Activated CD4-positive, alpha-beta T cell treated with anti-CD3 and anti-CD28 coated beads, Interleukin-2, amount 10 ng/mL, durations not matched to agents 7 days and 5 days (primary cell): ENCODE measurements at places on chromosomes 2 and 18.

- no peak for DNase-seq
Observed at GRCh38 chr2:128756365-128756717, 437.7 kb upstream of the HS6ST1 start.

DNA sequence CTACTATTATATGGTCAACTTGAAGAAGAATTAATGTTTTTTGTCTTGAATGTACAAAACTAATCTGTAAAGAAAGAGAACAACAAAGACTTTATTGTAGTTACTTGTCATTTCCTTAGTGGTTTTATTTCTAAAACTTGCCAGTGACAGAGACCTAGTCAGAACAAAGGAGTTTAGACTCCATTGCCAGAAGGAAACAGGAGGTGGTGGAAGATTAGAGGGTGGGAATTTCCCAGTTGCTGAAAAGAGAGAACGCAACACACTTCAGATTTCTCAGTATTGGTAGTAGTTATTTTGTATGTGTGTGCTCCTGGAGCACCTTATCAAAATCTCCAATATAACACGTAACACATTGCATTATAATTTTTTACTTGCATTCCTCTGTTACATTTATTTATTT, 81.4 kb downstream of the CDCA7 start:
- no peak for DNase-seq

- DNase-seq: no peak
Observed at GRCh38 chr2:147639891-147640290, 204.9 kb upstream of the ACVR2A start.

GRCh38 chr2:235414422-235414821, 79.4 kb upstream of the AGAP1 start:
- DNase-seq: no peak

DNA sequence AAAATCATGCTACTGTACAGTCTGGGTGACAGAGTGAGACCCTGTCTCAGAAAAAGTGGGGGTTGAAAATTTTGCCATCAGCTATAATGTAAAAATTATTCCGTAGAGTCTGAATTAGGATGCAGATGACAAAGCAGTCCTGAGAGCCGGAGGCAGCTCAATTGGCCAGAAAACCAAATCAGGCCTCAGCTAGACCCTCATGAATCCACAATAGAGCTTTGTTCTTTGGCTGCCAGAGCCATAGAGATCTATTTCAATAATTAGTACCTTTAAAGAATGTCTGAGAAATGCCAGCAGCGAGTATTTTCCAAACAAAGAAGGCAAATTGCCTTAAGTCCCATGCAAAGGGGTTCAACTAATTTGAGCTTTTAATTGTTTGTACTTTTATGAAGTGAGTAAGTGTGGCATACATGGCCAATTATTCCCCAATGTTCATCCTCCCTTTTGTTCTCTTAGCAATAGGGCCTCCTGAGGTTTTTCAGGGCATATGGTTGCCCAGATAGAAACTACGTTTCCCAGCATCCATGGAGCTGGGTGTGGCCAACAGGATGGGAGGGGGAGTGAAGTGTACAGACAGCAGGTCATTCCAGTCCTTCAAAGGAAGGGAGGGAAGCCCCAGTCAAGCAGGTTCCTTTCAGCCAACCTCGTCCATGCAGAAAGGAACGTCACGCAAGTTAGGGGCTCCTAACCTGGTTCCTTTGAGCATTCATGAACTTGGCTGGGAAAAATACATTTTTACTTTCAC, 211.3 kb upstream of the APCDD1 start:
- no peak for DNase-seq

DNA sequence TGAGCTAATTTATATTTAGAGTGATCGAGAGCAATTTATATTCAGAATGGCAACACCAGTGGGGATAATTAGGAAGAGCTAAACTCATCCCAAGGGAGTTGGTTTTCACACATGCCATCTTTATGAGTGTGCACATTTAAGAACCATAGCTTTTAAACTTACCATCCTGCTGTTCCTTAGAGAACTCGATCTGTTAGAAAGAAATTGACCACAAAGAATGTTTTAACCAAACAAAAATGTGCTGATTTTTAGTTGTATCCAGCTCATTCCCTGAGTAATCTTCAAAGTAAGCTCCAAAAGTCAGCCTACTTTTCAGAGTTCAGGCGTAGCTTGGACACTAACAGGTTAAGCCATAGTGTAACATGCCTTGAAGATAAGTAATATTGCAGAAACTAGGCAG, 12.6 kb downstream of the MYL1 start:
- DNase-seq: no peak

GRCh38 chr18:5239447-5239846, 42.4 kb upstream of the AKAIN1 start:
- DNase-seq: no peak

GRCh38 chr2:172639823-172640222, 83.9 kb downstream of the PDK1 start:
- no peak for DNase-seq

DNA sequence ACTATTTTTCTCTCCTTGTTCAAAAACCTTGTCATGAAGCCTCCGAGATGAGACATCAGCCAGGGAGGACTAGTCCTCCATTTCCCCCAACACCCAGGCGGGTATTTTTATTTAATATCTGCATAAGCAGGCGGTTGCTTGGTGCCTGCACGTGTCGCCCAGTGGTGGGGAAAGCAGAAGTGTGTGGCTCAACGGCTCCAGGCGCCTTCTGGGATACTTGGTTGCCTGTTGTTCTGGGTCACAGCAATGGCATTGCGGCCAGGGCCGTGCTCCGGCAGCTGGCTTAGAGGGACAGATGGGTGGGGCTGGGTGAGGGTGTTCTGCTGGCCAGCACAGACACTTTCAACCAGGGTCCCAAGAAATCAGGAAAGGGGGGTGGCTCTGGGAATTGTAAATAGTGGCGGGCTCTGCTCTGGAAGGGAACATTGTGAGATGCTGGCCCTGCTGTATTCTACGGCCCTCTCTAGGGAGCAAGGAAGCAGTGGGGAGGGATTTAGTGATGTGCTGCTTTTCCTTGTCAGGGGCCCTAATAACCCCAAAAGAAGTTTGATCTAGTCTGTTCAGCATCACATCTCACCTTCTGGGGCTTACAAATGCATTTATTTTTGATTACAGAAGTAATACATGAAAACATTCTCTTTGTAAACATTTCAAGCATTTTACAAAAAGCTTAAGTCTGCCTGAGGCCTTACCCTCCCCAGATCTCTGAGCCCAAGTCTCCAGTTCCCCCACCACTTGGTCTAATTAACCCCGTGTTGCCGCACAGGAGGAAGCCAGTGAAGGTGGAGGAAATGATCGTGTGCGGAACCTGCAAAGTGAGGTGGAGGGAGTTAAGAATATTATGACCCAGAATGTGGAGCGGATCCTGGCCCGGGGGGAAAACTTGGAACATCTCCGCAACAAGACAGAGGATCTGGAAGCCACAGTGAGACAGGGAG, 1.1 kb downstream of the VAMP8 start:
- peak; percentile 36 for DNase-seq

GRCh38 chr18:57687970-57688369, 66.3 kb upstream of the NARS1 start:
- no peak for DNase-seq

DNA sequence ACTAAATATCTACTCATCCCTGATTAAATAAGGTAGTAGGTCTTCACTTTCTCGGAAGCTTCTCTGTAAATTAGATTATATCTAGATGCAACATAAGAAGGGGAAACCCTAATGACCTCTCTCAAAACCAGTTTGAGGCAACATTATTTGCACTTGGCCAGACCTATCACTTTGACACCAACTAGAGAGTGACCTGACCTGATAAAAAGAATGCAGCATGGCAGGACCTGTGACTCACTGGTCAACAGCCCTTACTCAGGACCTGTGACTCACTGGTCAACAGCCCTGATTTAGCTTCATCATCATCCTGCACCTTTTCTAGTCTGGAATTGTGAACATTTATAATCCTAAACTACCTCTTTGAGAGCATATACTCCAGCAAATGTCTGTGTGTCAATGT, 1957.7 kb upstream of the CELF4 start:
- DNase-seq: no peak

DNA sequence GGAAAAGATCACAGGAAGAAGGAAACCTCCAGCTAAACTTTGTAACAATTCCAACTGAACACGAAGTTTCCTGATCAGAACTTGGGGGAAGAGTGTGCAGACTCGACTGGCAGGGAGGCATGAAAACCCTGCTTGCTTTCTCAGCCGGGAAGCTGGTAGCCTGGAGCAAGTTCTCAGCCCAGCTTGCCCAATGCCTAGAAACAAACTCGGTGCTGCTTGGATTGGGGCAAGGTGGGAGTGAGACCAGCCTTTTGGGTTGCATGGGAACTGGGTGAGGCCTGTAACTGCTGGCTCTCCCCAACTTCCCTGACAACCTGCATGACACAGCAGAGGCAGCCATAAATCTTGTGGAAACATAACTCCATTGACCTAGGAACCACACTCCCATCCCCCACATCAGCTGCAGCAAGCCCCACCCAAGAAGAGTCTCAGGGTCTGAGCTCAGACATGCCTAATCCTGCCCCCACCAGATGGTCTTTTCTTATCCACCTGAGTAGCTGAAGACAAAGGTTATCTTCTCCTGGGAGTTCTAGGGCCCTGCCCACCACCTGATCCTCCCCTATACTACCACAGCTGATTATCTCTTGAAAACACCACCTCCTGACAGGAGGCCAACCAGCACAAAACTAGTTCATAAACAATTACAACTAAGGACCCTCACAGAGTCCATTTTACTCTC, 1859.7 kb upstream of the CELF4 start:
- no peak for DNase-seq

- DNase-seq: no peak
Observed at GRCh38 chr2:178990533-178991241, 59.2 kb downstream of the CCDC141 start.

- DNase-seq: no peak
Observed at GRCh38 chr2:6896930-6897759, 19.6 kb downstream of the RSAD2 start.

DNA sequence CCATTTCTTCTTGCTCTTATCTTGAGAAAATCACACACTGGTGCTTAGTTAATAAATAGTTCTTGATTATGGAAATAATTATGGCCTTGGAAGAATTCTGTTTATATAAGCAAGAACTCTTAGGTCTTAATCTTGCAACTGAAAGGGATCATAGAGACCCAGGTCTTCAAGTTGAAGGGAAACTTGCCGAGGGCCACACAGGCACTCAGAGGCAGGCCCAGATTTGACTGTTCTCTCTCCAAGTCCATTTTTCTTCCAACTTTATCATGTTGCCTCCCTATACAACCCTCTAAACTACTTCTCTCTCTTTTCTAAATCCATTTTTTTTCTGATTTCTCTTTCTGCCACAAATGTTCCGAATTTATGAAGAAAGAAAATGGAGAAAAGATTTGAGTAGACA, 94.5 kb upstream of the RMDN2 start:
- no peak for DNase-seq

DNA sequence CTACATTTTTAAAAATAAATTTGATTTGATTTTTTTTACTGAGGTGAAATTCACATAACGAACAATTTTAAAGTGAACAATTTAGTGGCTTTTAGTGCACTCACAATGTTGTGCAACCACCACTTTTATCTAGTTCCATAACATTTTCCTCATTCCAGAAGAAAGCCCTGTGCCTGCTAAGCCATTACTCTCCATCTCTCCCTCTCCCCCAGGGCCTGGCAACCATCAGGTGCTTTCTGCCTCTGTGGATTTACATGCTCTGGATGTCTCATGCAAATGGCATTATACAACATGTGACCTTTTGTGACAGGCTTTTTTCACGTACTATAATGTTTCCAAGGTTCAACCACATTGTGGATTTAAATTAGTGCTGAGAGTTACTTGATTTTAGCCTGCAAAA, 19.9 kb upstream of the LDLRAD4 start:
- DNase-seq: no peak

- no peak for DNase-seq
Observed at GRCh38 chr18:74731097-74731496, 133.4 kb downstream of the ZNF407 start.

DNA sequence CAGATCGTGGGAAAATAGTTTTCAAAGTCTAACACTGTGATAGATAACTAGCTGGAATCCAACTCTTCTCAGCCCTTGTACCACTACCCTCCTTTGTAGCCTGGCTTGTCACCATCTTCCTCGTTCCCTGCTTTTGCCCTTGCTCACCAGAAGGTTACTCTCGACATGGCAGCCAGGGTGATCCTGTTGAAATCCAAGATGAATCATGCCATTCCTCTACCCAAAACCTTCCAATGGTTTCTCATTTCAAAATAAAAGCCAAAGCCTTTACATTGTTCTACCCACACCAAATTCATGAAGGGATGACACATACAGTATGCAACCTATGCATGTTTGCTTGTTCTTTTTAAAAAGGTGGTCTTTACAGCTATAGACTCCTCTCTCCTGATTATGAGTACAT, 45.7 kb downstream of the STAT4 start:
- no peak for DNase-seq

- no peak for DNase-seq
Observed at GRCh38 chr2:138432971-138433370, 68.6 kb upstream of the SPOPL start.

DNA sequence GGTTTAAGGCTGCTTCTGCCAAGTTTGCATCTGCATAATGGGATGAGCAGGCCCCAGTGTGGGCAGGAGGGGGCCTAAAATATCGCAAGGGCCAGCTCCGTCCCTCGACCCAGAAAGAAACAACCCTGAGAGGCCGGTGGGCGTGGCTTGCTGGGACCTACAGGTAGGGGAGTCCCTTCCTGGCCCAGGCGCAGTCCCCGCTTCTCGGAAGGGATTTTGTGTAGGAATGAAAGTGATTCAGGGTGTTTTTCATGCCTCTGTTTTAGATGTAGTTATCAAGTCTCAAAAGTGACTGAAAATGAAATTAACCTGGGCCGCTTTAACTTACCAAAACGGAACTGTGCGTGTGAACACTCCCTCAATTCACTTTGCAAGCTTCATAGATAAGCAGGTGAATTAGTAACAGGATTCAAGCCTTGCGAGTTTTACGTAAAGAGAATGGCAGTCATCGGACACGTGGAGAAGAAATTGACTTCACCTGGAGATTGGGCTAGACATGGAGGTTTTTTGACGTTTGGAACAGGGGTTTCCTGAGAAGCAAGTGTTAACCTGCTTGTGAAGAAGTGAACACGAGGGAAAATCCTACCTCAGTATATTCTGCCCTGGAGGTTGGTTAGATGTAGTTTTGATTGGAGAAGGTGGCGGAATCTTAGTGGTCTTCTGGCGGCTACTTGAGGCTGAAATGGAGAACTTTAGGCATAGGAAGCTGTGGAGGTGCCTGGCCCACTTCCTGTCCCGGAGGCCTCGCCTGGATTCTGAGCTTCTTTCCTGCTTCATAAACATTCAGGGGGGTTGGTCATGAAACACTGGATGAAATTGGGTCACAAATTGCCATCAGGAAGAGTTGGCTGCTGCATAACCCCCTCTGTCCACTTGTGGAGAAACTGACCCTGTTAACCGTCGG, 1.7 kb downstream of the NCK2 start:
- DNase-seq: peak; percentile 84

GRCh38 chr2:240369335-240369734, 66.1 kb upstream of the GPC1 start:
- DNase-seq: no peak

DNA sequence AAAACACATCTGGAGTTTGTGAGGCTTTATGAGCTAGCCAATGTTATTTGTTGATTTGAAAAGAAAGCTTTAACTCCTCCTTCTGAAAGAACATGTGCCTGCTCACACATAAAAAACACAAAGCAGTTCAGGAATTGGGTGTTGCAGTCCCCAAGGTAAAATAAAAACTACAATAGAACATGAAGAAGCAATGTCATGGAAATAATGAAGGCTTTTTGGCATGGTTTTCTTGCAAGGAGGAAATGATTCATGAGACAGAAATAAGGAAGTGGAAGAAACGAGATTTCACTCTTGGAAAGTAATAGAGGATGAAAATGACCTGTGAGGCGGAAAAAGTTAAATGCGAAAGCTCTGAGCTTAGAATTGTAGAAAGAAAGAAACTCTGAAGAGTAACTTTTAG, 81.1 kb downstream of the TRIB2 start:
- no peak for DNase-seq
